Keratinocyte (primary cell): ENCODE measurements at places on chromosomes 6 and 20. TPM values are rescaled to one million over a fixed set of nuclear protein-coding genes. Genes with fewer than 3 reads are reported as not detected.

DNA sequence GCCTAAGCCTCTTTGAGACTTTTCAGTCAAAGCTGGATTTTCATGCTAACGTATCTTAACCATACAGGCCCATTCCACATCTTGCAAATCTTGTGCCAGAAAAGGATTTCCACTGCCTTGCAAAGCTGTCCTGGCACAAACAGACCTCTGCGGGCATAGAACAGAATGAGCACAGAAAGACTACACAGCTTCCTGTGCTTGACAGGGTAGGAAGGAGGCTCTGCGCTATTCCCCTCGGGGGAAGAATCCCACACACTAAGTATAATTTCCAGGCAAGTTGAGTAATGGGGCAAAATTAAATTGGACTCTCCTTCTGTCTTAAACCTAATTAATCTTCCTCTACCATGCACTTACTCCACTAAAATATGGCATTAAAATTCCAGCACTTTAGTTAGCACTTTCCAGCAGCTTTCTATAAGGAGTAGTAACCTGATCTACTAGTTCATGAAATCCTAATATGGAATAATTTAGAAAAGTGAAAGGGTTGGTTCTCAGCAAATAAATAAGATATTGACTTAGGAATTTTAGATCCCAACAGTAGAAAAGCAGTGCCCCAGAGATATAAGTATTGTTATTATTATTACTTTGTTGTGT lies 532.1 kb upstream of the JAG1 start:
- no peak for DNase-seq

DNA sequence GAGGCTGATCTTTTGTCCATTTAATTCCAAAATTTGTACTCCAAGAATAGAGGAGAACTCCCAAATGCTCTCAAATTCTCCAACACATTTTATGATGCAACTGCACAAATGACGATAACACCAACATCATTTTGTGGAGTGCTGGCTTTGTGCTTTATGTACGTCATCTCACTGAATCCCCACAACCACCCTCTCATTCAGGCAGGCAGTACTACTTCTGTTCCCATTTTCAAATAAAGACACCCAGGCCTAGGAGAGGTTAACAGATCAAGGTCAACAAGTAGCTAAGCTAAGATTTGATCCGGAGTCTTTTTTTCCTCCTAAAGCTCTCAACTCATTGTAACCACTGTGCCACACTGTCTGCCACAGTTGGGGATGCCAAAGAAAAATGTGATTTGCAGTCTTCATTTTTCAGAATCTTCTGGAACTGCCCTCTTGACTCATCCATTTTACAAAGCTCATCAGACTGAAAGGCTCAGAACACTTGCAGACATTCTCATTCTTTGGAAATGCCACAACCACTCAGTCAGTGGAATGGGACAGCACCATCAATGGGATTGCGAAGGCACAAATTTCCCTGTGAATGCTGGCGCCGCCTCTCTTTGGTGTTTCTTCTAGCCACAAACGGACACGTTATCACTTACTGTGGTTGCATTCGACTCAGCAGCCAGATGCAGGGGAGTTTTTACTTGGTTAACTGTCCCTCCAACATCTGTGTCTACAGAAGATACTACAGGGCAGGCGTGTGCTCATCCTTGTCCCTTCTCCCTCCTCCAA lies 184.4 kb downstream of the GJA10 start:
- no peak for DNase-seq

DNA sequence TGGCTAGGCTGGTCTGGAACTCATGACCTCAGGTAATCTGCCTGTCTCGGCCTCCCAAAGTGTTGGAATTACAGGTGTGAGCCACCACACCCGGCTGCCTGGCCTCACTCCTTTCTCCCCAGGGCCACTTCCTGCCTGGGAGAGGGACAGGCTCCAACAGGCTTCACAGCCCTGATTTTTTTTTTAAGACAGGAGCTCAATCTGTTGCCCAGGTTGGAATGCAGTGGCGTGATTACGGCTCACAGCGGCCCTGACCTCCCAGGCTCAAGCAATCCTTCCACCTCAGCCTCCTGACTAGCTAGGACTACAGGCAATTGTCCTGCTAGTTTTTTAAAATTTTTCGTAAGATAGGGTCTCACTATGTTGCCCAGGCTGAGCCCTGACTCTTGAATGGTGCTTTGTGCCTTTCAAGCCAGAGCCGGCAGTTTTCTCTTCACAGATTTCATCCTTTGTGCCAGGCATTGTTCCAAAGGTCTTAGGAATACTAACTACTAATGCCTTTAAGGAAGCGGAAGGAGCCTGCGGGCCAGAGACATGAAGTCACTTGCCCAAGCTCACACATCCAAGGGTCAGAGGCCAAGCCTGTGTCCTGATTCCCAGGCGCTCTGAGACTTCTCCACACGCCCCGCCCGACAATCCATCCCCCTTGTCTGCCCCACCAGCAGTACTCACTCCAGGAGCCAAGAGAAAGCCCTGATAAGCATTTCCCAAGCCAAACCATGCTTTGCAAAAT lies 19.2 kb downstream of the CAPN11 start:
- DNase-seq = no peak

DNA sequence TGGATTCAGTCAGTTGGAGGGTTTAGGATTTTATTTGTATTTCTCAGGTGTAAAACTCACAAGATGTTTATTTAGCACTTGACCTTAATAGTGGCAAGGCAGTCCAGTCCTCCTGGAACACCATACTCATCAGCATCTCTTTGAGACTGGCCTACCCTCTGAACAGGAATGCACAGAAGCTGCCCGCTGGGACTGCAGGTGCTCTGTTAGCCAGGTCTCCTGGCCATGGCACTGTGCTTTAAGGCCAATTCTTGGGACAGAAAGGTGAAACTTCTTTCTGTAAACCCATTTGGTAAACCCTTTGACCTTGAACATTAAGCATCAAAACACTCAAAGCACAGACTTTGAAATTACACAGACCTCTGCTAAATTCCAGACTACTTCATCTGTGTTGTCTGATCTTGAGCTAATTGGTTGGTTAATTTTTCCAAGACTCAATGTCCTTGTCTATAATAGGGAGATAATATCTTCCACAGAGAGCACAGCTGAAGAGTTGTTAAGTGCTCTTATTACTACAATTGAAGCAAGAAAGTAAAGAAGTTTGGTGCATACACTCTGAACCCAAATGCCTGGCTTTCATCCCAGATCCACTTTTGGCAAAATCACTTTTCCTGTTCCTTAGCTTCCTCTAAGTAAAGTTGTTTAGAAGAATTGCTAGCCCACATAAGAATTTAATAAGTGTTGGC lies 54.9 kb upstream of the NT5E start:
- DNase-seq = no peak

DNA sequence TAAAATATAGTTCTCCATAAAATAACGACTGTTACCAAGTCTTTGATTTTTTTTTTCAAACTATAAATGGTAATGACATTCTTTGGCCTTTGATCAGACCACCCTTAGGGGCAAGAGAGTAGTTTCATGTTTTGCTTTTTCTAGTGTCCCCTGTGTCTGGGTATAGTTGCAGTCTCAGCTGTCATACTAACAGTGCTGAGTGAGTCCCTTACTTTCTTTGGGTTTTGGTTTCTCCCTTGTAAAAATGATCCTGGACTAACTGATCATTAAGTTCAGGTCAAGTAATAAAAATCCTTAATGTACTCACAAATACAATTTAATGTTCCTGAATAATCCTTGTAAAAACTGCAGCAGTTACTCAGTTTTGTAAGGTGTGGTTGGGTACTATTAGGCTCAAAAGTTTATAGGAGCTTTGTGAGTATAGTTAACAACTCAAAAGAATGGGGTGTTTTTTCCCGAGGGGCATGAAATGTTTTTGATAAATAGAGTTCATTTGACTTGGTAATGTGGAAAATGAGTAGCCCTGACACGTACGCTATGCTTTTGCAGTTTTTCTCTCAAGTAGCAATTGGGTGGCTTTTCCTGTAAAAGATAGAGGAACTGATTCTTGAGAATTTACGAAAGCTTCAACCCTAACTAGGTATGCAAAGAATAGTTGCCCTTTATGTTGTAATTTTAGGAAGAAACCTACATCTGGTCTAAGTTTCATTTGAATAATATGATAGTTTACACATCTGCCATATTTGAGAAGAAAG lies 6.2 kb downstream of the PTPN1 start:
- no peak for DNase-seq

GRCh38 chr6:131062241-131063027 lies 611 bp downstream of the EPB41L2 start:
- no peak for DNase-seq

The C6orf58 gene
- polyA plus RNA-seq = 0.06 to 0.10 TPM in 2 of 3 replicates, not detected in the other

The TMEM30A gene
- 22.0 to 50.2 TPM (median 25.2 TPM) in 3 replicates for polyA plus RNA-seq
